ENCODE measurements at places on chromosomes 3 and 15.

DNA sequence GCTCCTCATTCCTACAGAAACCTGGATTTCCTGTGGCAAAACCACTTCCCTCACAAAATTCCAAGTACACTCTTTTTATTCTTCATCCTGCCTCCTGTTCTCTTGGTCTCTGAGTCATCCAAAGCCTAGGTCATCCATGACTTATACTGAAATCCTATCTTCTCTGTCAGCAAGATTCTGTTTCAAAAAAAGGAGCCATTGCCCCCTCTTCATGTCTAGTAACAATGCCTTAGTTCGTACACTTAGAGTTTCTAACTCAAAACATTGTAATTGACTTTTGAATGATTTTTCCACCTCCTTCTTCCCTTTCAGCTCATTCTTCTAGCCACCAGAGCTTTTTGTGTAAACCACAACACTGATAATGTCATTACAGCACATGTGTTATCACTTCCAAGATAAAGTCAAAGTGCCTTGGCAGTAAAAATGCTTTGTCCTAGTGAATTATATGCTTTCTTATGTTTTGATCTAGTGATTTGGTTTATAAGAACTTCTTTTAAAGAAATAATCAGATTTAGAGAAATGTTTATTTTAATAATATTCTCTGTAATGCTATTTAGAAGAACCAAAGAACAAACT is 256.5 kb upstream of the NECTIN3 start:
- no peak for ATAC-seq

DNA sequence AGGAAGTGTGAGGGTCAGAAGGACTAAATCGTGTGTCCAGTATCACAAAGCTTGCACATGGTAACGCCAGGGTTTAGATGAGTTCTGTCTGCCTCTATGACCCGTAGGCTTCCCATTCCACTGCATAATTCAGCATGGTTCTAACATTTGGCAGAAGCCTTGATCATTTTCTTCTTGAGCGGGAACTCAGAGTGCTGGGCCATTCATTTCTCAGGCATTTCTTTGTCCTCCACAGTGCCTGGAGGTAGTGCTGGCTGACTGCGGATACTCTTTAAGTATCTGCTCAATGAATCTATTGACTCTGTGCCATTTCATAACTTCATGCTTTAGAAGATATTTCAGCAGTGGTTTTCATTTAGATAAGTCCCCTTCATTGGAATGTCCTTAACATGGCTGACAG is 370.2 kb downstream of the EPHB1 start:
- no peak for ATAC-seq

DNA sequence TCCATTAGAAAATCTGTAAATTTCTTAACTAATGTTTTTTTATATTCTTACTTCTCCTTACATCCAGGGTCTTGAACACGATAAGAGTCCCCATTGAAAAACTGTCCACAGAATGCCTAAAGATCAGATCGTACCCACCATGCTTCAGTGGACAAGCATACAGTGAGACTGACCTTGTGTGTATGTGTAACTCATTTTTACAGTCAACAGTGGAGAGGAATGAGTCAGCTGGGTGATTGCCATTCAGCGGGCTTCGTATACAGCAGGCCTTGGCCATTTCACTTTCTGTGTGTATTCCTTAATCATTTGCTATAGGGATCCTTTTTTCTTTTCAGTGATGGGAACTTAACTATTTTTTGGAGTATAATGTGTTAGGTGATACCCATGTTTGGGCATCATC is 10.6 kb downstream of the PARP14 start:
- peak; percentile 83 for ATAC-seq

GRCh38 chr3:64915778-64916177 is 228.0 kb upstream of the ADAMTS9 start:
- no peak for ATAC-seq

GRCh38 chr3:152376351-152377183 is 107.8 kb downstream of the MBNL1 start:
- ATAC-seq = peak; percentile 95

DNA sequence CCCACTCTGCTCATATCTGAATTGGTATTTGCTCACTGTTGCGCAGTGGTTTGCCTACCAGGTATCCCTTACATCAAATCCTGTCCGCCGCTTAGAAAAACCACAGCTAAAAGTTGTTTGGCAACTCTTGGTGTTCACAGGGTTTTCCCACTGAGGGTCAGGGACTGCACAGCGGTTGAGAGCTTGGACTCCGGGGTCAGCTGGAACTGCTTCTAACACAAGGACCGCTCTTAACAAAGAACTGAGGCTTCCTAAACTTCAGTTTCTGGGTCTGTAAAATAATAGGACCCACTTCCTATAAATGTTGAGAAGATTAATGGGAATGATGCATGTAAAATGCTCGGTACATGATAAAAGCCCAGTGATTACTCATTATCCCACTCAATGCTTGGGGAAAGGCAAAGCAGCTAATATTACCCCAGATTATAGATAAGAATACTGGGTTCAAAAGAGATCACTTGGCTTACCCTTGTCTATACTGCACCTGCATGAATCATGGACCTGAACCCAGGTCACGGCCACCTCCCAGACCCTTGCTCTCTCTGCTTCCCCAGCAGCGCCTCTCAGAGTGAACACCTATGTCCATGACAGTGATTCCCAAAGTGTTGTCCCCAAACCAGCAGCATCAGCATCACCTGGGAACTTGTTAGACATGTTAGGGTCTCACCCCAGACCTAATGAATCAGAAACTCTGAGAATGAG is 36.1 kb downstream of the LIPC start:
- no peak for ATAC-seq

GRCh38 chr3:149657321-149657925 is 402 bp downstream of the WWTR1 start:
- peak; percentile 31 for ATAC-seq

DNA sequence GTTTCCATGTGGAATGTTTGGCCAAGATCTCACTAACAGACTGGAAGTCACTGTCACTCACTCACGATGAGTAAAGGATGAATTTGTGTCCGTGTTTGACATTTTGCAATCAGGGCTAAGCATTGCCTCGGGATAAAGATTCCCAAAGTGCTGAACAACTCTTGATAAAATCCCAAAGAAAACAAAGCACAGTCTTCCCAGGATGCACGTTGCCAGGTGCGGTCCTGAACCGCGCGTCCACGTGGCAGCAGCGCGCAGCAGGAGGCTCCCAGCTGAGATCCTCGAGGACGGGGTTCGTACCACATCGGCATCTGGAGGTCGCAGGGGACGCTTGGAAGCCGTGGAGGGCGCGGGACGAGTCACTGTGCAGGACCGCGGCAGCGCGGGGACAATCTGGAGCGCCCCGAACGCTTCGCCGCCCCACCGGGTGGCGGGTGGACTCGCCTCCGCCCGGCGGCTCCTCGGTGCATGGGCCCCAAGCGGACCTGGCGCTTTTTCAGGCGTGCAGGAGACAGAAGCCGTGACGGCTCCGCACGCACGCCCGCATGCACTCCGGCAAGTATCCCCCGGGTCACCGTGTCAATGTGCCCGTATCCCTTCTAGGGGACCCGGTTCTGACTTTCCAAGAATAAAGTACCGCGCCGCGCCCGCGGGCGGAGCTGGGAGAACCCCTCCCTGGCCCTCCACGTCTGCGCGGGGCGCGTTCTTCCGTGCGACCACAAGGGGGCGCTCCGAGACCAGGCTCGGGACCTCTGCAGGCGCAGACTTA is 17.7 kb downstream of the CPN2 start:
- ATAC-seq = peak; percentile 93

DNA sequence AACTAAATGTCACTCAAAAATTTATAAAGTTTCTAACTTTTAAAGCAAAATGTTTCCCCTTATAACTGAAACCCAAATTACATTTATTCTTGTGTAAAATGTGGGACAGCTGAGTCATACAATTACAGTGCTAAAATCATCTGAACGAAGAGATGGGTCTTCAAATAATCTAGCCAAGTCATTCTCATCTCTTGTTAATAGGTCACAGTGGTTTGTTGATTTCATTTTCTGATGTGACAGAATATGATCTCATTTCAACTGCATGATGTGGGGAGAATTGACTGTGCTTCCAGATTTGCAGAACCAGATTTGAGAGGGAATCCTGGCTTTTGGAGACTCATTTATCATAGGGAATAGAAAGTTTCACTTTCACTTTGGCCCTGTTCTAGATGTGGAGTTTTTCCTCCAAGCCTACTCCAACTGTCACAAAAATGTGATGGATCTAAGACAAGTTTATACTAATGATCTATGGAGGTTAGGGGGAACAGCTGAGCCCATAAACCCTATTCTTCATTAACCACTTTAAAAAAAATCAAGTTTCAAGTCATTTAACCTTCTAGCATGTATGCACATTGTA is 685.0 kb downstream of the PDCD6IP start:
- ATAC-seq = no peak

DNA sequence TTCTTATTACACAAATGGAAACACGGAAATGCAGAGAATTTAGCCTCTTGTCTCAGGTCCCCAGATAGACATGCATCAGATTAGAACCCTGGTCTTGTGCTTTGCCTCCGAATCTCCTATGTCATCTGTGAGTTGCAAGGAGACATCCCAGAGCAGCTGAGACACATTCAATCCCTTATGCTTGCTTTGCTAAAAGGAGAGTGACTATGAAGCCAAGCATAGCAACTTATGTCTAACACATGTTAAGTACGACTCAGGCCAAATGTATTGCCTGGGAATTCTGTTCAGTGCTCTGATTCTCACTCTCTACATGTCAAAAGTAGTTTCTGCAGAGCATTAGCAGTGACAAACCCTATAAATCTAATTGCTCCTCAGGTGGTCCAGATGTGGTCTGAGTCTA is 30.6 kb upstream of the LRRC3B start:
- ATAC-seq = no peak

- ATAC-seq = no peak
Observed at GRCh38 chr3:12957824-12958792, 115.1 kb downstream of the IQSEC1 start.

DNA sequence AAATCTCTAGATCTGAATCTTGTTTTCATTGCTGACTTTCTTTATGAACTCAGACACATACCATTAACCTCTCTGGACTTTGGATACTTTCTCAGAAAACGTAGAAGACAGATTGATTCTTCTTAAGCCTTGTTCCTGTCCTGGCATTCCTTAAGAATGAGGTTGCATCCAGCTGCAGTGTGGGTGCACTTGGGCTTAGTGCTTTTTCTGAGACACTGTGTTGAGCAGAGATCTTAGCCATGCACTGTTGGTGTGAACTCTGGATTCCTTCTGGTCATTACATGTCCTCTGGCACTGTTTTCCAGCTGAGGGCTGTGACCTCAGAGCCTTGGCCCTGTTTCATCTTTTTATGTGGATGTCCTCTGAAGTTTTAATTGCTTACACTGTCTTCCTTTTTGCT is 428.3 kb downstream of the CNTN4 start:
- ATAC-seq = peak; percentile 35

DNA sequence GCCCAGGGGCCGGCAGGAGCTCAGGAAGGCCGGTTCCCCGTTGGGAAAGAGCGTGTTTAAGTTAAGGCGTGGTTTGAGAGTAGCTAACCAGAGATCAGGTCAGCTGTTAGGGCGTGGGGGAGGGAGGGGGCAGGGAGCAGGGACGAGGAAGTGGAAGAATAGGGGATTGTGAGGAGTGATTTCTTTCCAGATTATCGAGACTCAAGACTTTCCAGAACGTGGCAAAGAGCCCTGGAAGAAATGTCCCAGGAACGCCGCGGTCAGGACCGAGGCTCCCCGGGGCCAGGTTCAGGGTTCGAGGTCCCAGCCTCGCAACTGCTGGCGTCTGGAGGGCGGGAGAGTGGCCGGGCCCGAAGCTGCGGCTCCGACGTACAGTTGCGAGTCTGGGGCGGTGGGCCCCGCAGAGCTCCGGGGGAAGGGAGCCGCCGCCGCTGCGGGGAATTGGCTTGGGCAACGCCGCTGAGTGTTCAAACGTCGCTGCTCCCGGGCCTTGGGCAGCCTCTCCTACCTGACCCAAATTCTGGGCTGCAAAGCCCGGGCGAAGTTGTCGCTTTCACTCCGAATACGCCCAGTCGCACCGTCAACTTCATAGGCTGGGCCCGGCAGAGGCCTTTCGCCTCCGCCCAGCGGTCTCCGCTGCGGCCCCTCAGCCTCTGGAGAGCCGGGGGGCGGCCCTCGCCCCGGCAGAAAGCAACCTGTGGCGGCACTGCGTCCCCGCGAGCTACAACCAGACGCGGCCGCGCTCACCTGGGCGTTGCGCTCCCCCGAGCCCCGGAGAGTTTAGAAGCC is 9.5 kb downstream of the ISL2 start:
- peak; percentile 27 for ATAC-seq

DNA sequence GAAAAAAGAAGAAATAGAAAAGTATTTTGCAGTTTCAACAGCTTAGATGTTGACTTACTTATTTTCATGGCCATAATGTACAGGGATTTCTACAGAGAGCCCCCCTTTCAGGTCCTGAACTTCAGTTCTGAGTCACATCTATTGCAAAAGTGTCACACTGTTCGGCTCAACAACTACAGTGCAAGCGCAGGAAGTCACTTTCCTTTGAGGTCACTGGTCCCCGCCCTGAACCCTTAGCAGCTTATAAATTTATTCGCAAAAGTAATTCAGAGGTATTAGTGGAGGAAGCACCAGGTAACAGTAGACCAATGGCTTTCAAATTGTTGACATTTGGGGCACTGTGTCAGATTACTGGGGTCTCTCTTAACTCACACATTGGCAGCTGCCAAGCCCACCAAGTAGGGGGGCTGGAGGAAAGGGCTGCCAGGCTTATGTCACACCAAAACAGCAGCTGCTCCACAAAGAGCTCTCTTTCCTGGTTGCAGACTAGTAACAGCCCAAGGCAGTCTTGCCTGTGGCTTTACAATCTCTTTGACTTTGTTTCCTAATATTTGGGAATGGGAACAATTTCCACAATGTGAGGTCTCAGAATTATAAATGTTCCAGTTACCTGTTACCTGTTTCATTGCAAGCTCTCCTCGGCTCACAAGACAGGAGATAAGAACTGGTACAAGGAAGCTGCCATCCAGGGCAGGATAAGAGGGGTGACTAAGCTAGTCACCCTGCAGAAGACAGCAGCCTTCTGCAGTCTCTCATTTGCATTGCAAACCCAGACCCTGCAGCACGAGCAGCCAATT is 130.2 kb upstream of the STRIT1 start:
- no peak for ATAC-seq

DNA sequence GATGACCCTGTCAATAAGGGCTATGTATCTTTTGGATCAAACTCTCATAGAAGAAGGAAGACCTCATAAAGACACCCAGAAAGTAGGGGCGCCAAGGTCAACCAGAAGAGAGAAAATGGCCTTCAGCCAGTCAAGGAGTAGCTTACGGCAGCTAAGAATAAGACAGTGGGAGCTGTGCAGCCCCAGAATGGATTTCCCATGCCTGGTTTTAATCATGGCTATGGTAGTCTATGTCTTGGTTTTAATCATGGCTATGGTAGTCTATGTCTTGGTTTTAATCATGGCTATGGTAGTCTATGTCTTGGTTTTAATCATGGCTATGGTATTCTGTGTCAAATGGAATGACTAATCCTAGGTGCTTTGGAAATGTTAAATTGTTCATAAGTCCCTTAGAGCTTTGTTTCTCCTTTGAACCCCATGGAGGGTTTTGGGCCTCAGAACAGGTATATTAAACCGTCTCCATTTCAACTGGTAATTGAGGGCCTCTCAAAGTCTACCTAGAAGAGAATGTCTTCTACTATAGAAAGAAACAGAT is 742.0 kb upstream of the CFAP20DC start:
- no peak for ATAC-seq

Measured in stimulated activated memory B cell treated with anti-CD40 and anti-IgM and Interleukin-4, amounts not matched to agents 10 μg/mL and 1 μg/mL and 100 μg/mL, for 72 hours (primary cell).